ENCODE measurements at places on chromosomes 2 and 18. TPM values are rescaled to one million over a fixed set of nuclear protein-coding genes. Genes with fewer than 3 reads are reported as not detected.
A peak's percentile ranks its signal among the peaks of the same experiment; 100 is the strongest.

- no peaks in the 10 kb centered on the region for H3K36me3 ChIP-seq
- H3K4me1 ChIP-seq = no peaks in the 10 kb centered on the region
- DNase-seq = no peak
- no peaks in the 10 kb centered on the region for H3K27me3 ChIP-seq
- no peak overlapping the region for H3K4me3 ChIP-seq
Measured at GRCh38 chr18:23313379-23313778, 139.7 kb upstream of the RIOK3 start.

DNA sequence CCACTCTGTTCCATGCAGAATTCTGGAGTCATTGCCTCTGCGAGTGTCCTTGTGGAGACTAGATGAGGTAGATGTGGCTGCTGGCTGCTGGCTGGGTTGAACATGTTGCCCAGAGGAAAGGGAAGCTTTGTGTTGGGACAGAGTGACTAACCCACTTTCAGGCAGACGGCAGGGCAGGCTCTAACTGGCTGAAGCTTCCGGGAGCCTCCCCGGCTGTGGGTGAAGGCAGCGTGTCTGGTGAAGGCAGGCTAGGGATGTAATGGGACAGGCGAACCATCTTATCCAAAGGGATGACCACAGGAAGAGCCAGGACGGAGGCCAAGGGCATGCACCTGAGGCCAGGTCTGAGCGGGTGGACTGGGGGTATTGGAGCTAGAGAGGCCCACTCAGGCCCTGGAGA lies 16.0 kb downstream of the ASPRV1 start:
- no peak overlapping the region for H3K4me3 ChIP-seq
- peaks cover 34% of the 10 kb centered on the region for H3K36me3 ChIP-seq
- peaks cover 10% of the 10 kb centered on the region for H3K27me3 ChIP-seq

DNA sequence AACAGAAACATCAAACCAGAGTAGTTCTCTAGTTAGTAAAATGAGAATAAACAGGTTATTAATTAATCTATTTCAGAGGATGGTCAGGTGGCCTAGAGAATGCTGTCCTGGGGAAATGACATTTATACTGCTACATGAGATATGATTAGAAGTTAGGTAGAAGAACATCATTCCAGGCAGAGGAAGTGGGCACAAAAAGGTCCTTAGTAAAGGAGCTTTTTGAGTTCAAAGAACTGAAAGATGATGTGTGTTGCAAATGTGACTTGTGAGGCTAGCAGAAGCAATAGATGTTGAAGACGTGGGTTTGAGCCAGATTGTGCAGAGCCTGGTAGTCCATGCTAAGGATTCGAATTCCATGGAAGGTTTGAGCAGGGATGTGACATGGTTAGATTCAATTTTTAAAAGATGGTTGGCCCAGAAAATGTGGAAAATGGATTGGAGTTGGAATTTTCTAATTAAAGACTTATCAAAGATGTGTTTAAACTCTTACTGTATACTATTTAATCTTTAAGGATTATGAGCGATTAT lies 34.2 kb downstream of the RAB10 start:
- no peaks in the 10 kb centered on the region for H3K36me3 ChIP-seq
- no peak for DNase-seq
- H3K4me1 ChIP-seq = peaks cover 54% of the 10 kb centered on the region
- no peak overlapping the region for H3K4me3 ChIP-seq

Gene CNRIP1
- total RNA-seq = not detected

Gene TUBA3D
- not detected for total RNA-seq

Gene DPP10
- 10.5 TPM for total RNA-seq

Gene MGAT5
- total RNA-seq = 125 TPM

DNA sequence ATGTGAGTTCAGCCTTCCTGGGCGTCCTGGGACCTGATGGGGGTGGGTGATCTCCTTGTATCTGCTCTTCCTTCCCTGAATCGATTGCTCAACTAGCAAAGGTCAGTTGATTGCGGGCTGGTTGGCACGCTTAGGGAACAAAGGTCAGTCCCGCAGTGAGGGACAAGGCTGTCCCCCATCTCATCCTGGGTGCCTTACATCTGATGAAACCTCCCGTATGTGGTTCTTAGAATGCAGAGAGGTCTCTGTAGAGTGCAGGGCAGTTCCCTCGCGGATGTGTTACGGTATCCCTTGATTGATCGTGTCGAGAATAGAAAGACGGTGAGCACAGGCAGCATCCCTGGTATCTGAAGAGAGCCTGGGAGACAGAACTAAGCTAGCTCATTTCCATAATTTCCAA lies 56.4 kb upstream of the RBM44 start:
- no peak for DNase-seq
- H3K27me3 ChIP-seq = no peaks in the 10 kb centered on the region
- H3K4me1 ChIP-seq = peaks cover 39% of the 10 kb centered on the region
- H3K27ac ChIP-seq = peak overlapping the region; percentile 87
- no peak overlapping the region for H3K4me3 ChIP-seq
- peaks cover 16% of the 10 kb centered on the region for H3K36me3 ChIP-seq

Gene TMEM198
- total RNA-seq = 7.5 TPM
